Brain microvascular endothelial cell (primary cell): ENCODE measurements at places on chromosomes 12 and 14.
A peak's percentile ranks its signal among the peaks of the same experiment; 100 is the strongest.

GRCh38 chr12:131499864-131500190 lies 211.1 kb upstream of the SFSWAP start:
- DNase-seq = no peak

- no peak for DNase-seq
Observed at GRCh38 chr14:64723691-64724577, 19.7 kb downstream of the PLEKHG3 start.

GRCh38 chr12:66002812-66003211 lies 127.7 kb downstream of the LLPH start:
- no peak for DNase-seq

- no peak for DNase-seq
Observed at GRCh38 chr14:70908935-70909641, 1.8 kb downstream of the PCNX1 start.

DNA sequence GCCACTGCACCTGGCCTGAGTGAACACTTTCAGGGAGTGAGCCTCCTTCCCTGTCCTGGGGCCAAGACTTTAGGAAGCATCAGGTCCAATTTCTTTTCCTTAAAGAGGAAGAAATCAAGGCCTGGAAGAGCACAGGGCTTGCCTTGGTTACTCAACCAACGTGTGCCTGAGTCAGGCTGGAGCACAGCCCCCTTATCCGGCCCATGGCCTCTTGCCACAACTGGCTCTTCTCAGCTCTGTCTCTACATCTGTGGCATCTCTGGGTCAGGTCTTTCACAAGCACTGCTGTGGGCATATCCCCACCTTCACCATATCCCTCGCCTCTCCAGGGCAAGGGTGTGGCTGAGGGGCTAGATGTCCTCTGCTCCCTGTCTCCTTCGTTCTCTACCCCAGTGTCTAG lies 6.8 kb downstream of the MYH6 start:
- DNase-seq = no peak

DNA sequence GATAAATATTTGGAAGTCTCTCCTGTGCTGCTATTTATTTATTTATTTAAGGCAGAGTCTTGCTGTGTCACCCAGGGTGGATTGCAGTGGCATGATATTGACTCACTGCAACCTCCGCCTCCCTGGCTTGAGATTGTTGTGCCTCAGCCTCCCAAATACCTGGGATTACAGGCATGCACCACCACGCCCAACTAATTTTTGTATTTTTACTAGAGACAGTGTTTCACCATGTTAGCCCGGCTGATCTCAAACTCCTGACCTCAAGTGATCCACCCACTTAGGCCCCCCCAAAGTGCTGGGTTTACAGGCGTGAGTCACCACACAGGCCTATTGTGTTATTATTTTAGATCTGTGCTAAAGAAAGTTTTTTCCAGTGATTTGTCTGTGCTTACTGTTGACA lies 225.2 kb downstream of the CCER1 start:
- DNase-seq = peak; percentile 62

DNA sequence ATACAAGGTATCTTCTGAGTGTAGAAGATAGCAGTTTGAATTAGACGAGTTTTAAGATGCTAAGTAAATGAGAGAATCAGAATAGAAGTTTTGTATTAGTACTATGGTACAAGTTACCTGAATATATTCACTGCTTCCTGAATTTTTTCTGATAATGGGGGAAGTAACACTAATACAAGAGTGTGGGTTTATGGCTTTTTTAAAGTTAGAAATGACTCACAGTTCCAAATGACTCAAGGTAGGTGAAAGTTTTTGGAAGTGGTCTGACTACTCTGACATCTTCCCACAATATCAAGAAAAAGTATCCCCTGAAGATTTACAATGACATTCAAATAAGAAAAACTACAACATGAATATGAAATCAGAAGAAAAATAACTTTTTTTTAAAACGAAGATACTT lies 123.7 kb upstream of the GARIN6 start:
- DNase-seq = no peak

- no peak for DNase-seq
Observed at GRCh38 chr12:131671871-131672270, 39.0 kb upstream of the SFSWAP start.
